ENCODE measurements at places on chromosomes 5 and 9.

GRCh38 chr9:137194388-137194787 is 5.9 kb downstream of the SSNA1 start:
- ATAC-seq, result no peak

GRCh38 chr9:32572900-32573523 is at the start of gene NDUFB6:
NDUFB6 (minus strand) TSS chr9:32573159; CDS start chr9:32573060, 99 bp downstream.
- ATAC-seq, result peak; percentile 94

- peak; percentile 85 for ATAC-seq
Measured at GRCh38 chr9:1083325-1083913, 33.3 kb downstream of the DMRT2 start.

GRCh38 chr9:135480071-135480939 is 723 bp downstream of the PPP1R26 start:
- ATAC-seq, result peak; percentile 41

- no peak for ATAC-seq
Measured at GRCh38 chr9:125043631-125044030, 99.7 kb downstream of the SCAI start.

- no peak for ATAC-seq
Measured at GRCh38 chr9:84857211-84857610, 187.7 kb downstream of the NTRK2 start.

- ATAC-seq, result peak; percentile 29
Measured at GRCh38 chr5:168300326-168301182, 9.1 kb downstream of the WWC1 start.

GRCh38 chr9:116452634-116453033 is 234.5 kb upstream of the TRIM32 start:
- no peak for ATAC-seq

DNA sequence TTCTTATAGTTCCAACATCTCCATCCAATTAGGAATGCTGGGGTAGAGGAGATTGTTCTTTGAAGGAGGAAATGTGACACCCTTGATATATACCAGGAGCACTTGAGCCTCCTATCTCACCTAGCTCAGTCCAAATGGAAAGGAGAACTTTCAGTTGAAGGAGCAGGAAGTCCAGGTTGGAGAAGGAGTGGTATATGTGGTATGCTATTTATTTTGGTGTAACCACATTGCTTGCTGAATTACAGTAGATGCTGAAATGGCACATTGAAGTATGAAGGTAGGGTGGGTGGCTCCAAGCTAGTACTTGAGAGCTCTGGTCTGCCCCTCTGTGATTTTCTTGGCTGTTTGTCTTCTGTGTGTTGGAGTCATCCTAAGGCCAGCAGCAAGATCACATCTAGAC is 6.1 kb downstream of the CSNK1G3 start:
- no peak for ATAC-seq
